ENCODE measurements at places on chromosomes 3 and 15. TPM values are rescaled to one million over a fixed set of nuclear protein-coding genes. Genes with fewer than 3 reads are reported as not detected.

Gene RASGRP1
- 19.2 TPM for total RNA-seq

Gene AP3B2
- 0.82 TPM for total RNA-seq

Gene PTPRG
- total RNA-seq = 88.4 TPM

Gene SERINC4
- 0.10 TPM for total RNA-seq

DNA sequence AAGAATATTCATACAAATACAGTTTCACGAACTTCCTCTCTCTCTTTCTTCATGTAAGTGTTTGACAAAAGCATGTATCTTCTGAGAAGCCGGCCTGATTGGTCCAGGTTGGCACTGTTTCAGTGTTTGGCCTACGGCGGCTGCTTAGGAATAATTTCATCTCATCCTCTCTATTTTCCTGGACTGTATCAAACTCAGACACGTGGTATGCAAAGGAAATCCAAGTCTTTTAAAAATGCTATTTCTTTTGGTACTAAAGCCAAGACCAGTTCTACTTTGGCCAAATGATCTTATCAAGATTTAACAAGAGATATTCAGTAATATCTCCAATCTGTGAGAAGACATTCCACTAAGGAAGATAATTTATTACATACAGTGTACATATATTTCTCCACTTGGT, 152.8 kb downstream of the TIGIT start:
- no peak for DNase-seq

DNA sequence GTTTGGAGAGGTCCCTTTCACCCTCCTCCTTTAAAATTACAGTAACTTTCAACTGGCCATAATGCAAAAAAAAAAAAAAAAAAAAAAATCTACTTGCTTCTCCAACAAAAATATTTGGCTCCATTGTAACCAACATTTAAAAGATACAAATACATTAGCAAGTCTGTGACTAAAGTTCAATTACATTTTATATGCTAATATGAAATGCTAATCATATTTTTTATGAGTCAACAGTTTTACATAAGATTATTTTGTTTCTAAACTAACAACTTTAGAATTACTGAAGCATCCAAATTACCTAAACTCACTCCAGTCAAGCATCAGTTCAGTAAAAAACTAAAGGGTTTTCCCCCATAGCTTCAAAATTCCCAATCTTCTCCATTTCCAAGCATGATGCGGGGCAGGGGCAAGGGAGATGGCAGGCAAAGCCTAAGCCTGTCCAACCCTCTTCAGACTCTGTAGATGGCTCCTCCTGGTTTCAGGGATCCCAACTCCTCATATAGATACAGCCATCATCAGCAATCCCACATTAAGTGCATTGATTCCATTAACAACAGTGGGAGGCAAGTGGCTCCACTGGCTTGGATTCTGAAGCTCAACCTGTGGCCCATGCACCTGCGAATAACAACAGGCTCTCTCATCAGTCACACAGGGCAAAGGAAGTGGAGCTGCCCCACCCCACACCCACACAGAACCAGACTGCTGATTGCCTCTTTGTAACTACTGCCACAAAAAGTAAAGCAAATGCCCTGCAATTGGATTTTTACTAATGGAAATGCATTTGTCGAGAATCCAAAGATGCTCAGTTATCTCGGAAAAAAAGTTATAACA, 15.0 kb downstream of the SFMBT1 start:
- DNase-seq = no peak

DNA sequence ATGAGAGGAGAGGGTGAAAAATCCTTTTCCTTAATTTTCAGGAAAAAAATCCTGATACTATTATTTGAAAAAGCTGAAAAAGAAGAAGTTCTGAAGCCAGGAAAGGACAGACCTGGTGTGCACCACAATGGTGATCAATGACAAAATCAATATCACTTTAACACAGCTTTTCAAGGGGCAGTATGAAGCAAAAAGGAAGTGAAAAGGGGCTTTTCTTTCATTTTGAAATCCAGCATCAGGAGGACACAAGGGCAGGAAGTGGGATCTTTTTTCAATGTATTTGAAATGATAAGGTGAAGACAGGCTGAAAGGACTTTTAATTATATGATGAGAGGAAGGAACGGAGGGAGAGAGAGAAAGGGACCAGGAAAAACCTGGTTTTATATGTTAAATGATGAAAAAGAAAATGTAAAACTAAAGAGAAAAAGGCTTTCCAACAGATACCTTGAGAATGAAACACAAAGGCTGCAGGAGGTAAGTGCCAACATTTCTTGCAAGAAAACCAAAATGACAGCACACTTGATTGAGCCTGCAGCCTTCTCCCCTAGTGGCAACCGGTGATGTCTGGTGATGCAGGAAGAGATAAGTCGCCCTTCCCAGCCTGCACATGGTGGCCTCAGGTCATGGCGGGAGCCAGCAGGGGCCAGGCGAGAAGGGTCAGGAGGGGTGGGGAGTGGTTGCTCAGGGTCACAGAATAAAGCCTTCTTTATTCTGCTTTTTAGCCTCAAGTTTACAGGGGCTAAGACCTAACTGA, 236.7 kb upstream of the WNT5A start:
- no peak for DNase-seq

GRCh38 chr15:98899272-98900021, 108.1 kb downstream of the PGPEP1L start:
- DNase-seq = no peak
